MV-4-11 (cell line): ENCODE measurements at places on chromosomes 5 and 9.

DNA sequence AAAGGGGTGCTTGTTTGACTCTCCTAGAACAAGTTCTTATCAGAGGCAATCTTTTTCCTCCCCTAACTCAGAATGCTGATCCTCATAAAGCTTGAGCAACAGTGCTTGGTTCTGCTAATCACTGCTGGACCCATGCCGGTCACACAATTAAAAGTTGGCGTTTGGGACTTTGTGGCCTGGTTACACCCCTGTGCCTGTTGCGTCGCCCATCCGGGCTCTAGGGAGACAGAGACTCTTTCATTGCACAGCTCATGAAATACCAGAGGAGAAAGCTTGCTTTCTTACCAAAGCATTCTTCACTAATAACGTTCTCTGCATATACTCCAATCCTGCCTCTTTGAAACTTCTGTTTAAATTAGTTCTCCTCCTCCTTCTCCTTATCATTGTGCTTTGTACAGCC is 301.1 kb downstream of the NR3C1 start:
- no peak for DNase-seq

DNA sequence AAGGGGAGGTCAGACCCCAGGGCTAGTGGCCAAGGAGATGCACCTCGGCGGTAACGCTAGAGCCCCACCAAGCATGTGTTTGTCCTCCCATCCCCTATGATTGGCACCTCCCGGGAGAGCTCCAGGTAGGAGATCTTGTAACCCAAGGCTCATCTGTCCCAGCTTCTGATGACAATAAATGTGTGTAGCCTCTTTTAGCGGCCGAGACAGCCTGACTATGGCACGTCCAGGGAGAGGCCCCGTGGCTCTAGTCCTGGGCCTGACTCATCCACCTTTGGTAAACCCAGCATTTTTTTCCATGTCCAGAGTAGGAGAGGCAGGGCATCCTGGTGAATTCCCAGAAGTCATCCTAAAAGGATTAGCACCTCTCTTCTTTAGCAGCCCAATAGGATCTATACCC is 39.2 kb downstream of the IRF1 start:
- no peak for DNase-seq

GRCh38 chr9:132896906-132897305 is 18.2 kb downstream of the SPACA9 start:
- DNase-seq = no peak

DNA sequence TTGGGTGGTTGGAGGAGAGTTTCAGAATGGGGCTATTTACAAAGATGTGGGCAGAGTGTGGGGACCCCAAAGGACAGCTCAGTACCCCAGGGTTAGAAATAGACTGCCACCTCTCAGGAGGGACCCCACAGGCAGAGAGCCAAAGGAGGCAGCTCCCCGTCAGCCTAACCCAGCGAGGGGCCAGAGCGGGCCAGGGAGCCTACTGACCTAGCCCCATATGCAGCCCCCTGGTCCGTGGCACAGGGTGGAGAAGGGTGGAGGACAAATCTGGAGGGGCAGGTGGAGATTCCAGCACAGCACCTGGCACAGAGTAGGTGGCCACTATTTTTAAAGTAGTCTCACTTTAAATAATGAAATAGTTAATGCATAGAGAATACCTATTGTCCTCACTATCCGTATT is 67.2 kb upstream of the ANGPTL2 start:
- no peak for DNase-seq

DNA sequence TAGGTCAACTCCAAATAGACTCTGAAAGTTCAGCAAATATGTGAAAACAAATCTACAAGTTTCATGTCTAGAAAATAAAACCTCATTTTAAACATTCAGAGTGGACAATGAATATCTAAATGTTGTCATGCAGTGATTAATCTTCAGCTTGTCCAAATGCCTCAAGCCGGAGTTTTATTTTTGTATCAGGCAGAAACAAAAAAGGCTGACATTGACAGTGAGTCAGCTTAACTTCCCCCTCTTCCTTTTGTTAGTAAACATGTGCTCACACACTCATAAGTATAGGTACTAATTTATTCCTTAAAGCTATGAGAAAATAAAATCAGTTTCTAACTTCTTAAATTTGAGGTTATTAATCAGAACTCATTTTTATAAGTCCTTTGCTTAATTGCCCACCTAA is 467.9 kb upstream of the DAB2 start:
- no peak for DNase-seq

- DNase-seq = no peak
Measured at GRCh38 chr9:110048976-110049698, 158.8 kb downstream of the C9orf152 start.

DNA sequence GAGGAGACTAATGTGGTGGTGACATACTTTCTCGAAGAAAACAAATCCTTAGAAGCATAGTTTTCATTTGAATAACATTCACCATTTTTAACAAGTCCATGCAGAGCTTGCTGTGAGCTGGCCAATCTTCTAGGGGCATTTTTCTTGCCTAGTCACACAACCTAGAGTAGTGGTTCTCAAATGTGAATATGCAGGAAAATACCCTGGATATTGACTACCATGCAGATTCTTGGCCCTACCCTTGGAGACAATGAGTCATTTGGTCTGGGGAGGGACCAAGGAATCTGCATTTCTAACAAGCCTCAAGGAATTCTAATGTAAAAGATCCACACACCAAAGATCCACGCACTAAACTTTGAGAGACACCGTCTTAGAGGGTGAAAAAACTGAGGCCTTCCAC is 23.5 kb downstream of the GDNF start:
- no peak for DNase-seq

GRCh38 chr9:27247756-27248155 is 49.2 kb downstream of the EQTN start:
- DNase-seq = no peak

GRCh38 chr5:122756264-122756911 is 18.5 kb upstream of the SNX2 start:
- DNase-seq = peak; percentile 94

- DNase-seq = no peak
Measured at GRCh38 chr5:6419340-6419852, 29.3 kb upstream of the UBE2QL1 start.

GRCh38 chr5:83750749-83751148 is 30.1 kb upstream of the HAPLN1 start:
- peak; percentile 82 for DNase-seq

- no peak for DNase-seq
Measured at GRCh38 chr5:459562-460272, 16.7 kb downstream of the EXOC3 start.

GRCh38 chr9:107794259-107794658 is 304.7 kb upstream of the KLF4 start:
- DNase-seq = peak; percentile 91

- no peak for DNase-seq
Measured at GRCh38 chr5:137176126-137176525, 323.0 kb downstream of the SPOCK1 start.

GRCh38 chr5:77251921-77252320 is 41.4 kb downstream of the PDE8B start:
- DNase-seq = no peak

DNA sequence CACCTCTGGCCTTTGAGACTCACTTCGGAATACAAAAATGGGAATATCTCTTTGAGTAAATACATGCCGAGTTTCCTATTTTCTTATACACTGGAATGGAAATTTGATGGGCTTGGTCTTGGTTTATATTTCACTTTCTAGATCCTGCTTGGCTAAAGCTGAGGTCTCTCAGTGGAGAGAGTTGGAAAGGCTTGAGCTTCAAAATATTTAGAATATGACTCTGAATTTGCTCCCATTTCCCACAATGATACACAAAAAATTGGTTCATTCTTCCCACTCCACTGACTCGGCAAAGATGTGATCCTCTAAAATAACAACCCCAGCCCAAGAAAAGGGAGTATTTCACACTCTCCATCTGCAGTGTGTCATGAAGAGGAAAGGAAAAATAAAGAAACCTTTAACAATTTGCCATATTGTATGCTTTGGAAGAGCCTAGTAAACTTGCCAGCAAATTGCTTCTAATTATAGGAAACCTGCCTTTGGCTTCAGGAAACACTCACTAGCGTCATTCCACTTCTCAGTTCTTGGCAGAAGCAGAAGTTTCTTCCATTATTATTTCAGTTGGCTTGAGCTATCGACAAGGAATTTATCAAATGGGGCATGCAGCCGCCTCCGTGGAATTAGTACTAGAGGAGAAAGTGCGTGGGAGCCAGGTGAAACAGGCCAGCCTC is 302.9 kb downstream of the NSG2 start:
- no peak for DNase-seq

- no peak for DNase-seq
Measured at GRCh38 chr9:106921341-106921899, 58.5 kb downstream of the ZNF462 start.

- no peak for DNase-seq
Measured at GRCh38 chr5:179237770-179238627, 107.3 kb downstream of the ADAMTS2 start.

DNA sequence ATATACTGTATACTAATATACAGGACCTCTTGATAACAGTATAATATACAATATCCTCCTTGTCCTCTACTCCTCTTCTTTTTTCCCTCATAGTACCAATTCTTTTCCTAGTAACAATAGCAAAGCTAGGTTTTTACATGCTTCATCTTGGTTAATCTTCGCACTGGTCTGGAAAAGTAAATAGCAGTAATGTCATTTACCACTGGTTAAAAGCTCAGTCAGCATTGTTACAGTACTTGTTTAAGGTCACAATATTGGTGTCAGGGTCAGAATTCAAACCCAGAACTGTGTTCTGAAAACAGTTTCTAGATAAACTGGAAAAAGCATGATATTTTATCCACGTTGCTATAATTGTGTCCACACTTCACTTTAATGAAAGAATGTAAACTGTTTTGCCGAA is 692.4 kb upstream of the CDH6 start:
- no peak for DNase-seq
